PC-9 (cell line): ENCODE measurements at places on chromosomes 3 and 15.
A peak's percentile ranks its signal among the peaks of the same experiment; 100 is the strongest.

DNA sequence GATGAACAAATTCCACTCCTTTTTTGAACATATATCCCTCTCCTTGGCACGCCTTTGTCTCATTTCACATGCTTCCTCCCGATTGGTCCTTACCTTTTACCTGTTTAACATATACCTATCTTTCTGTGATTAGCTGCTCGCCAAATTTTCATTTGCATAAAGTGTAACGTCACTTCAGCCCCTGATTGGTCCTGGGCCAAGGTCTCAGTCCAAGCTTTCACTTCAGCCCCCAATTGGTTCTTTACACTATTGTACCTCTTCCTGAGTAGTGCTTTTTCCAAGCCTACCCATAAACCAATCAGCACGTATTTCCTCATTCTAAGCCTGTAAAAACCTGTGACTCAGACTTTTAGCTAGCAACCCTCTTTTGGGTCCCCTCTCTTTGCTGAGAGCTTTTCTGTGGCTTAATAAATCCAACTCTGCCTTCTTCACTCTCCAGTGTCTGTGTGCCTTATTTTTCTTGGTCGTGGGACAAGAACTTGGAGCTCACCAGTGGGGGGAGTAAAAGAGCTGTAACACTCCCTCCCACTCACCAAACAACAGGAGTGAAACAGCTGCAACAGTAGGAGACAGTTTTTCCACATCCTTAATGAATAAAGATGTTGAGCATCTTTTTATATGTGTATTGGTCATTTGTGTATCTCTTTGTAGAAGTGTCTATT lies 584 bp upstream of the XCR1 start:
- DNase-seq, result no peak

- DNase-seq, result no peak
Measured at GRCh38 chr3:142931222-142931621, 32.3 kb downstream of the PAQR9 start.

- no peak for DNase-seq
Measured at GRCh38 chr3:159513444-159513843, 475.2 kb upstream of the IL12A start.

GRCh38 chr15:60125334-60125733 lies 121.2 kb downstream of the FOXB1 start:
- DNase-seq, result no peak

GRCh38 chr3:14137004-14137403 lies 12.2 kb downstream of the TMEM43 start:
- DNase-seq, result peak; percentile 83

DNA sequence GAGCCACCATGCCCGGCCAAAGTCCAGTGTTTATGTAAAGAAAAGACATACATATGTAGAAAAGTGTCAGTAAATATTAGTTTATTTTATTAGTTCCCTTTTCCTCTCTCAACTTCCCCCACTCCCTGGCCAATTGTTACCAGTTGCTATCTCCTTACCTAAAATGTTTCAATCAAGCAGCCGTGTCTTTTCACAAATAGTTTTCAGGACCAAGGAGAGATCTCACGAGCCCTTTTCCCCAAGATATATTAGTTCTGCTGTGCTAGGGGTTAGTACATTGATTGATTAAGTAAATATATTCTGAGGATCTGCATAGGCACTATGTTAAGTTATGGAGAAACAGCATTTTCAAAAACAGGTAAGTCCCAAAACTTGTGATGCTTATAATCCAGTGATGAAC lies 87.4 kb downstream of the ZIC4 start:
- DNase-seq, result no peak

DNA sequence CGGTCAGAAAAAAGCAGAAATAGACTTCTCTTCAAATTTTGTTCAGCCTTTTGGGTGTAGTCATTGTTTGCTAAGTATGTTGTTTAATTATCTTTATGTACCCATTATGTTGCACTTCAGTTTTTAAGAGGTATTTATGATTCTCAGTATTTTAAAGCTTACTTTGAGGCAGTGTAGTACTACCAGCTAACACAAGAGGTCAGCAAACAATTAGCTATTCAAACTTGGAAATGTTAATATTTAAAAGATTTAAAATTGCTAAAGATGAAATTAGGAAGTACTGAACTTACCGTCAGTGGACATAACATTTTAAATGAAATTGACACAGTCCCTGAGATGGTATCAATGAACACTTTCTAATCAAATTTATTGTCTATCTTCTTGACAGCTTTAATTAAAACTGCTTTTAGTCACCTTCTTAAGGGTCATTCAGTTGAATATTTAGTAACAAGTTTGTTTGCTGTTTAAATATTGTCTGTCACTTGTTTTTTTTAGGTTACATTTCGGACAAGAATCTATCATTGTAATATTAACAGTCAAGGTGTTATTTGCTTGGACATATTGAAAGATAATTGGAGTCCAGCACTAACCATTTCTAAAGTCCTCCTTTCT lies 28.1 kb downstream of the NKIRAS1 start:
- DNase-seq, result no peak

GRCh38 chr3:72889310-72890165 lies 1.7 kb downstream of the GXYLT2 start:
- DNase-seq, result no peak

GRCh38 chr3:22939349-22939748 lies 263.8 kb upstream of the UBE2E2 start:
- no peak for DNase-seq

GRCh38 chr3:179348325-179349013 lies 960 bp downstream of the MFN1 start:
- DNase-seq, result no peak

DNA sequence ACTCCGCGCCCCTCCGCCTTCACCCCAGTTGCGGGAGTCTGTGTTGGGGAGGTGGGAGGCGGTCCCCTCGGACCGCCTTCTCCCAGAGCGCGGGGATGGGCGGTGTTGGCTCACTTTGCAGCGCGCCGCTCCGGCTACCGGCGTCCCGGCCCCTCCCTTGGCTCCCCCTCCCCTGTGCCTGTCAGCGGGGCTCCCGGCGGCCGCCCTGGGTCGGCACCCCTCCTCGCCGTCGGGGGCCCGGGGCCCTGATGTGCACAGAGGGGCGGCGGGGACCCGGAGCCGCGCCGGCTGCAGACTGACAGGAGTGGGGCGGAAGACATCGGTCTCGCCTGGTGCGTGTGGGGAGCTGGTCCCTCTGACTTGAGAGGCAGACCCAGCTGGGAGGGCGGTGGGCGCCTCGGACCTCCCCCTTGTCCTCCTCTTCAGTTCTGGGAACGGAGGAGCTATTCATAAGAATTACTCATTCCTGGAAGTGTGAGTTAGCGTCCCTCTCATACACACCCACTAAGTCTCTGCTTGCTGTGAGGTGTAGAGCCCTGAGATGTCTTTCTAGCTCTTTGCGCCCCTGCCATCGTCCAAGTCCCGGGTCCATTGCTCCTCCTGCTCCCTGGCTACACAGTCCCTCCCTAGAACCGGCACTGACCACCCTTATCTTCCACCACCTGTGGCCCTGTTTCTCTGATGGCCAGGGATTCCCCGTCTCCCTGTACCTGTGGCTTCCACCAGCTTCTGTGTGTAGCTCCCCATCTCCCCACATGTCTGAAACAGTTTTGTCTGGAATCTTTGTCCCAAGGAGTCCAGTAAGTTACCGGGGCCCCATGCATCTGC lies 42.3 kb upstream of the ROPN1 start:
- no peak for DNase-seq

GRCh38 chr3:151265866-151266265 lies 12.5 kb downstream of the P2RY14 start:
- DNase-seq, result no peak

DNA sequence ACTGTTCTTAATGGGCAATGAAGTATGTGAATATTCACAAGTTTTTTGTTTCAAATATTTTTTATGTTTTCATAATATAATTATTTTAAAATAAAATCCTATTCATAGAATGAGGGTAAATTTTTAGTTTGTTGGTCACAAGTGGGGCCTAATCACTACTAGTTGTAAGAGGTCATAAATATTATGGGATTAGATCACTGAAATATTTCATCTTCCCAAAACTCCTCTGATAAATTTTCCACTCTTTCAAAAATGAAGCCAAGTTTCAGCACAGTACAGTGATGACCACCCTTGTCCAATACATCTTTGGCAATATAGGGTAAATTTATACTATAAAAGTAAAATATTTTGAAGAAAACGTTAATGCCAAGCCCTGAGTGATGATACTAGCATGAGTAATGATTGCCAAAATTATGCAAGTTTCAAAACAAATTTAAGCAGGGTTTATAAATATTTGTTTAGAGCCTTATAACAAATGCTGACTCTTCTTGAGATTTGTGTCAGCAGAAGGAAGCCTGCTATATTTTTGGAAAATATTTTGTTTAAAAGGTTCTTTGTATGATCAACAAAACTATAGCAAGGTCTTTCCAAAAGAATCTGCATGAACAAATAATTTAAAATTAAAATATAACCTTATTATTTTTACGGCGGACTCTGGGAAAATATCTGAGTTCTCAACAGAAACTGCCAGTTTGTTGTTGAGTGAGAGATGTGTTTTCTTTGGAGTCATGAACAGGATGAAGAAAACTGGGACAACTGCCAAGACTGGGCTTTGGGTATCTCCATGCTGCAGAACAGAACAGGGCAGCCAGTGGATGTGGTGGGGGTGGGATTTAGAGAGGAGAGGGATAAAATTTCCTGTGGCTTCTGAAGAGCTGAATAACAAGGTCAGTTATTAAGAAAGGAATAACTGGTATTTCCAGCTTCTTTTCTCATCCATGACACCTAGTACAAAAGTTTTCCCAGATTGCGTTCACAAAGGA lies 17.9 kb upstream of the TM4SF1 start:
- DNase-seq, result peak; percentile 72

- DNase-seq, result no peak
Measured at GRCh38 chr15:31385736-31386135, 59.1 kb downstream of the KLF13 start.

GRCh38 chr3:14852717-14853116 lies 34.0 kb downstream of the FGD5 start:
- no peak for DNase-seq

GRCh38 chr3:9247941-9248521 lies 1.4 kb downstream of the SRGAP3 start:
- DNase-seq, result no peak

GRCh38 chr3:115071601-115072000 lies 75.5 kb downstream of the ZBTB20 start:
- no peak for DNase-seq

GRCh38 chr3:141268306-141268705 lies 36.7 kb downstream of the PXYLP1 start:
- DNase-seq, result no peak

- DNase-seq, result peak; percentile 79
Measured at GRCh38 chr3:195546130-195546560, 3.0 kb upstream of the PPP1R2 start.

- DNase-seq, result no peak
Measured at GRCh38 chr3:141414800-141415462, 46.6 kb downstream of the ZBTB38 start.

GRCh38 chr3:16378920-16379319 lies 113.9 kb downstream of the OXNAD1 start:
- DNase-seq, result no peak

DNA sequence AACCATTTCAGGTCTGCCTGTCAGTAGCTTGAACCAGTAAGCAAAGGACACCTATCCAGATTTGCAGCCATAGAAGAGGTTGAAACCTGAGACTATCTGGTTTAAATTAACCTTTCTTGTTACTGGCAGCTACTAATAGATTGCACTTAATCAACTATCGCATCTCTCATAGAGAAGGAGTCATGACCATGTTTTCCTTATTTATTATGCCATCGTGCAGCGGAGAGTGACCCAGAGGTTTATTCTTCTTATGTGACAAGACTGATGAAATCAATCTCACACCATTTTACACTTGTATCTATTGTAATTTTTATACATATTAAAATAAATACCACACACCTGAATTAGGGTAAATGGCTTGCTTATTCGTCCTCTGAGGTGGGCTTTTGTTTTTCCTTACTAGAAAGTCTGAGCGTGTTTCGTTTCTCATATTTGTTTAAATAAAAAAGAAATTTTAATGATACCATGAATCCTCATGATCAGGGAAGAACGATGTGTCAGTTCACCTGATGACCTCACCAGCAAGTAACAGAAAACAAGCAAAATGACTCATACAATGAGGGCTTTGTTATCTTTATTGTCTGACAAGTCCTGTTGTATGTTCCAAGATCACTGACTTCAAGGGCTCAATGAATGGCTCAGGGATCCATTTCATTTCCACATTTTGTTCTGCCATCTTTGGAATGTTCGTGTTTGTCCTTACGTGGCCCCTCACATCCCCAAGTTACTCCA lies 379.5 kb upstream of the DPH6 start:
- DNase-seq, result no peak

DNA sequence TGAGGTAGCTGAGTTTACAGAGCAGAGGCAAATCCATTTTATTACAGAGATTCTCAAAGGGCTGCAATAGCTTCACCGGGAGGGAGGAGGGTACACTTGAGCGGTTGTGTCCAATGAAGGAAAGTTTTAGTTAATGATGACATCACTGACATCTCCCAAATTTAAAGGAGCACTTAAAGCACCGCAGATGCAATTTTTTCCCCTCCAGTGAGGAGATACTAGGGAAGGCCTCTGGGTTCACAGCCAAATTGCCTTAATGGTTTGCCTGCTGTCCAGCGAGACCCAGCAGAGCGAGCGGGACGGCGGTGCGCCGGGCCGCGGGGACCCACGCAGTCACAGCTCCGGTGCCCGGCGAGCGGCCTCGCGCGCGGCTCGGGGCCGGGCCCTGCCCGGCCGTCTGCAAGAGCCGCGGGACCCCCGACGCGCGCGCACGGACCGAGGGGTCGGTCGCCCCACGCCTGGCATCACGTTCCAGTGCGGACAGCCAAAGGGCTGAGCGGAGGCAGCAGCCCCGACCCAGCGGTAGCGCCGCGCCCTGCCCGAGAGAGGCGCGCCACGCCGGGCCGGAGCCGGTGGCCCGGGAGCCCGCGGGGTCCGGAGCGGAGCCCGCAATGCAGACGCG lies 160.5 kb upstream of the CHRNA7 start:
- DNase-seq, result no peak

- no peak for DNase-seq
Measured at GRCh38 chr3:34920806-34921205, 718.5 kb upstream of the ARPP21 start.

DNA sequence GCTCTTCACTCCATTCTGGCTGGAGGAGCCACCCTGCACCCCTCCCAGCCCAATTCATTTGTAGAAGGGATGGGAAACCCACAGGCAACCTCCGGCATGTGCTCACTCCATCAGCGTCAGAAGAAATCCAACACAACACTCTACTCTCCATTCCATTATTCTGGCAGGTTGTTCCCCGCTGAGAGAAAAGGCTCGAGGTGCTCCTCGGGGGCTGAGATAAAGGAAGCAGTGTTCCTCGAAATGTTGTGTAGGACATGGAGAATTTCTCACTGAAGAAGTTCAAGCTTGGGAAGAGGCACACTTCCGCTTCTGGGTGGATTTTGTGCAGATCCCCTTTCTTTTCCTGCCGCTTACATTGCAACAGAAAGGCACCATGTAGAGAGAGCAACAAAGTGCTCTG lies 355.0 kb upstream of the CFAP20DC start:
- no peak for DNase-seq

GRCh38 chr3:156626104-156626503 lies 48.3 kb upstream of the TIPARP start:
- peak; percentile 78 for DNase-seq

- no peak for DNase-seq
Measured at GRCh38 chr3:157166561-157166960, 6.6 kb upstream of the CCNL1 start.
